ENCODE measurements at places on chromosomes 7 and 10.

- no peak overlapping the region for H3K4me3 ChIP-seq
- H3K4me1 ChIP-seq, result no peaks in the 10 kb centered on the region
These were observed 181.8 kb downstream of the KIAA1217 start for GRCh38 chr10:24390746-24391145.

GRCh38 chr10:43225787-43226153 lies 41.1 kb downstream of the RASGEF1A start:
- no peak for DNase-seq
- peak overlapping the region; percentile 48 for H3K4me3 ChIP-seq
- H3K27ac ChIP-seq, result peak overlapping the region; percentile 42

DNA sequence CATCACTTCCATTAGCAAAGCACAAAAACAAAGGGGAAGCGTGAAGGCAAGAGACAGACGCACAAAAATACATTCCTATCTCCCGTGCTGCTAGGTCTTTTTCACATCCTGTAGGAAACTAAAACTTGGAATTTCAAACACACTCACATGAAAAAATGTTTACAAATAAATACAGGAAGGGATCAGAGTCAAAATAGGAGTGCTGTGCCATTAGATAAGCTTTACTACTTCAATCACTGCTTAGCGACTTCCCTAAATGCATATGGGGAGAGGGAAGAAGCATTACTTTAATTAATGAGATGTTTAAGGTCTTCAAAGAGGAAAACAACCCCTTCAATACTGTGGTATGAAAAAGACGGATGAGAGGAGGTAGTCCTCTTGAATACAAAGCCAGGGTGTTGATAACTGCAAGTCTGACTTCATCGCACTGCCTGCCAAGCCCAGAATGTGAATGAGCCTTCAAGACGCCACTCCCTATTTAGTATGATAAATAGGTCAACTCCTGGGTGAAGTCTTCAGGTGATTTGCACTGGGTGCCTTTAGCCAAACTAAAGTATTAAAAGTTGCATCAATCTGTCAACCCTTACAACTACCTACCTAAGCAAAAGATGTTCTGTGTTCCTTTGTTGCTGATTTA lies 13.9 kb downstream of the PARD3 start:
- no peak for DNase-seq
- H3K36me3 ChIP-seq, result no peaks in the 10 kb centered on the region
- H3K27me3 ChIP-seq, result peaks cover 7% of the 10 kb centered on the region
- H3K4me3 ChIP-seq, result no peak overlapping the region
- H3K4me1 ChIP-seq, result no peaks in the 10 kb centered on the region

- no peaks in the 10 kb centered on the region for H3K4me1 ChIP-seq
- no peak for DNase-seq
- H3K27ac ChIP-seq, result no peak overlapping the region
- H3K36me3 ChIP-seq, result no peaks in the 10 kb centered on the region
- H3K4me3 ChIP-seq, result no peak overlapping the region
- H3K27me3 ChIP-seq, result no peaks in the 10 kb centered on the region
These were observed 425.1 kb upstream of the NPVF start for GRCh38 chr7:25653384-25653783.
